HCT116 (cell line): ENCODE measurements at places on chromosomes 16 and 17. TPM values are rescaled to one million over a fixed set of nuclear protein-coding genes. Genes with fewer than 3 reads are reported as not detected.

GRCh38 chr17:77068915-77069314, 71.9 kb upstream of the SEC14L1 start:
- no peaks in the 10 kb centered on the region for H3K4me1 ChIP-seq
- H3K36me3 ChIP-seq = no peaks in the 10 kb centered on the region
- no peak overlapping the region for H3K4me3 ChIP-seq
- 0 out of 2 replicates have a peak, but pooled peaks cover 10% of the 10 kb centered on the region for H3K27me3 ChIP-seq
- DNase-seq = no peak
- H3K27ac ChIP-seq = no peak overlapping the region

DNA sequence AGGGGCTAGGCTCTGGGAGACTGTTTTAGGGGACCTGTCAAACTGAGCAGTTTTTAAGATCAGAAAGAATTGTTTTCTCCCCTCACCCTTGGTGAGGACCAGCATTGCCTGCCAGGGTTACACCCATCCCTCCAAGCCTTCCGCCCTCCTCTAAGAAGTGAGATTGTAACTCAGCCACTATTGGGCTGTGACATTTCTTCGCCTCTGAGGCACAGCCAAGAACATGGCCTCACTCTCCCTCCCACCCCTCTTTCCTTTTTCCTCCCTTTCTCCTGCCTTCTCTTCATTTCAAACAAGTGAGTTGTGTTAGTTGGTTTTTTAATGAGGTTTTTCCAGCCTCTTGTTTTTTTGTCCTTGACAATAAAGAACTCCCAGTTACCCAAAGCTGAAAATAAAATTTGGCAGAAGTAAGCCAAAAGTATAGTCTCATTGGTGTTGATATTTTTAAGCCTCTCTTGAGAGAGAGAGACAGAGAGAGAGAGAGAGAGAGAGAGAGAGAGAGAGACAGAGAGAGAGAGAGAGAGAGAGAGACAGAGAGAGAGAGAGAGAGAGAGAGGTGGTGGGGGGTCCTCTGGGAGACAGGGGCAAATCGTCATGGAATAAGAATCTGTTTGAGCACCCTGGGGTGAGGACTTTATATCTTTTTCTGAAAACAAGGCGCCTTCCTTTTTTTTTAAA, 77.2 kb upstream of the TBX2 start:
- H3K27ac ChIP-seq = no peak overlapping the region
- H3K27me3 ChIP-seq = no peaks in the 10 kb centered on the region
- H3K36me3 ChIP-seq = no peaks in the 10 kb centered on the region
- peaks cover 16% of the 10 kb centered on the region for H3K4me1 ChIP-seq
- DNase-seq = no peak

TMC8 gene
- total RNA-seq = 7.8 TPM

DNA sequence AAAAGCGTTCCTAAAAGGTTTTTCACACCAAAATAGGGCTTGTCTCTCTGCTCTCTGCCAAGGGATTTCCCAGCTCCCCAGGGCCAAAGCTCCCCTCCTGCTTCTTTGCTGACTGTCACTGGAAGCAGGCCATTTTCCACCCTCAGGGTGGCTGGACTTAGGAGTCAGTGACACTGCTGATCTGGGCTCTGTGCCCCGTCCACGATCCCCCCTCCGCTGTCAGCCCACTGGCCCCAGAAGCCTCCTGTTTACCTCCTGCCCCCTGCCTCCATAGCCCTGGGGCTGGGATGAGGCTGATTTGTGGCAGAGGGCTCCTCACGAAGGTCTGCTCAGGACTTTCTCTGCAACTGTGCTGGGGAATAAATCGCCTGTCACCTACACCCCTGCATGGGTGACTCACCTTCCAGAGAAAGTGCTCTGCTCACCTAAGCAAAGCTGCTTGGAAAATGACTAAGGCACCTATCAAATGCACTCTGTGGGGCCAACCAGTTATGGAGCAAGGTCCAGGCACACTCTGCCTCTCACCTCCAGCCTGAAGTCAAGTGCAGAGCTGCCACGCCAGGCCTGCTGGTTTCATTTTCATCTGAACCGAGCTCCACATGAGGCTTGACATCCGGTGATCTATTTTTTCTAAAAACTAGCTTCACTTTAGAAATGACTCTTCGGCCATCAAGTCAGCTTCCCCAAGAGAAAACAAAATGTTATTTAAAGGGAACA, 4.9 kb downstream of the MAP3K14 start:
- peaks cover 87% of the 10 kb centered on the region for H3K4me1 ChIP-seq
- H3K36me3 ChIP-seq = no peaks in the 10 kb centered on the region; the same call in 1 of the 2 replicates
- peak overlapping the region; percentile 39 for H3K4me3 ChIP-seq
- H3K27me3 ChIP-seq = no peaks in the 10 kb centered on the region
- peak overlapping the region; percentile 82 for H3K27ac ChIP-seq
- peak; percentile 82 for DNase-seq

DNA sequence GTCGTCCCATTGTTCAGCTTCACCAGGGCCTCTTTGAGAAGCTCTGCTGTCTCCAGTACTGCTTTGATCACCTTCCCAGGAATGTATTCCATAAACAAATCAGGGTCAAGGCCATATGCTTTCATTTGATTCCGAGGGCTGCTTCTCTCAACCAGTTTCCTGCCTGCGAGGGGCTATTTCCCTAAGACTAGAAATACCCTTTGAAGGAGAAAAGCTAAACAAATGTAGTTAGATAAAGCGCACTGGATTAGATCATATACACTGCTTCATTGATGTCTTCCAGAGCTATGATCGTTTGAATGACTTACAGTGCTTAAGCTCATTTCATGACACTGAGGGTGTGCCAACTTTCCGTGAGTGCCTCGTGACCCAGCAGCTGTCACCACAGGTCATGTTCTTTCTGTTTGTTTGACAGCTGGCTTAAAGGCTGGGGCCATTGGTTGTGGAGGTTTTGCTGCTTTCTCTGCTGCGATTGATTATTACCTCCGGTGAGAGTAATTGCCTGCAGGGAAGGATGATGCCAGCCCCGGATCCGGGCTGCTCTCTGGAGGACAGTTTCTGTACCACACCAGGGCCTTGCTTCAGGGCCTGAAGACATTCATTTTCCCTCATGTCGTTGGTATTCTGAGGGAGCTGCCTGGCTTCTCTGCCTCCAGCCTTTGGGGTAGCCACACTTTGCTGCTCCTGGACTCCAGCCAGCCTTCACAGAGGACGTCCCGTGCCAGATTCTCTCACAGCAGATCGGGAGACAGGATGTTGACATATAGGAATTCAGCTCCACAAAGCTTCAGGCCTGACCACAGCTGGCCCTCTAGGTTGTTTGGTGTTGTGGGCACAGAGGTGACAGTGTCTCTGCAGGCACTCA, 3.9 kb downstream of the TIMM22 start:
- no peaks in the 10 kb centered on the region for H3K27me3 ChIP-seq
- no peak for DNase-seq
- no peak overlapping the region for H3K4me3 ChIP-seq
- peaks cover 18% of the 10 kb centered on the region for H3K4me1 ChIP-seq
- peaks cover 29% of the 10 kb centered on the region for H3K36me3 ChIP-seq
- H3K27ac ChIP-seq = no peak overlapping the region

CCDC200 gene
- not detected for total RNA-seq
